NCI-H187 (cell line): ENCODE measurements at places on chromosomes 7 and 10.
A peak's percentile ranks its signal among the peaks of the same experiment; 100 is the strongest.

DNA sequence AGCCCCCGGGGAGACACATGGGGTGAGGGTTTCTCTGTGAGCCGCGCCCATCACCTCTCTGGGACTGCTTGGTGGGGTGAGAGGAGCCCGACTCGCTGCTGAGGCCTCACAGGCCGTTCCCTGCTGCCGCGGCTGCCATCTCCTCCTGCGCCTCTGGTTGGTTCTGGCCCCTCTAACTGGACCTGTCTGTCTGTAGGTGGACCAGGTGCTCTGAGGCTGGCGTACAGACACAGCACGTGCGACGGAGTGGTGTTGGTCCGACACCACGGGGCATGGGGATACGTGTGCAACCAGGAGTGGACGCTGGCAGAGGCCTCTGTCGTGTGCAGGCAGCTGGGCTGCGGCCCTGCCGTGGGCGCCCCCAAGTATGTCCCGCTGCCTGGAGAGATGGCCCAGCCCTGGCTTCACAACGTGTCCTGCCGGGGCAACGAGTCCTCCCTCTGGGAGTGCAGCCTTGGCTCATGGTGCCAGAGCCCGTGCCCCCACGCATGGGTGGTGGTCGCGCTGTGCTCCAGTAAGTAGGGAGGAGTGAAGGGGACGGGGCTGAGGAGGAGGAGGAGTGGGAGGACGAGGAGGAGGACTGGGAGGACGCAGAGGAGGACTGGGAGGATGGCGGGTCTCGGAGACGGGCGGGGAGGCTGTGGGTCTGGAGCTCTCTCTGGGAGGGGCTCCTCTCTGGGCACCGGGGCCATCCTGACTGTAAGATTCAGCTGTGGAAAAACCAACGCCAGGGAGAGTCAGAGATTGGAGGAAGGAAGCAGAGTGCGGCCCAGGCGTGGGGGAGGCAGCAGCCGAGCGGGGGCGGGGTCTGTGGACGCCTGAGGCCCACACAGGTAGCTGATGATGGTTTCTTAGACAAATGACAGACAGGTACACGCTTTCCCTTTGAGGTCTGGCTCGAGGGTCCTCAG, 2.6 kb downstream of the SCART1 start:
- no peak for DNase-seq

DNA sequence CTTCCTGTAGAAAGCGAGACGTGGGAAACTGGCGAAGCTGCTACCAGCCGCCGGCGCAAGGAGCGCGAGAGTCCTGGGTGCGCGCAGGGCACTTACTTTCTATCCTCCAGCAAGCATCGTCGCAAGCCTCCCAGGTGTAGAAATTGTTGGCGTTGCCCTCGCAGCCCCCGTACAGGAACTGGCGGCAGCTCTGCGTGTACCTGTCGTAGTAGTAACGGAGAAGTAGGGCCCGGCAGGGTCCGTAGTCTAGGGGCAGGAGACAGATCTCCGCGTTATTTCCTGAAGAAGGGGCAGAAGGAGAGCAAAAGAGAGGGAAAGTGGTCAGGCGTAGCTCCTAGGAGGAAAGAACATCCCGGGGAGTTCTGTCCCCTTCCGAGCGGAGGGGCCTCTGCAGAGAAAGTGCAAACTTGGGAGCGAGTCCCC, 501 bp downstream of the TFPI2 start:
- no peak for DNase-seq

GRCh38 chr10:6465854-6466601, 114.0 kb downstream of the PRKCQ start:
- no peak for DNase-seq

DNA sequence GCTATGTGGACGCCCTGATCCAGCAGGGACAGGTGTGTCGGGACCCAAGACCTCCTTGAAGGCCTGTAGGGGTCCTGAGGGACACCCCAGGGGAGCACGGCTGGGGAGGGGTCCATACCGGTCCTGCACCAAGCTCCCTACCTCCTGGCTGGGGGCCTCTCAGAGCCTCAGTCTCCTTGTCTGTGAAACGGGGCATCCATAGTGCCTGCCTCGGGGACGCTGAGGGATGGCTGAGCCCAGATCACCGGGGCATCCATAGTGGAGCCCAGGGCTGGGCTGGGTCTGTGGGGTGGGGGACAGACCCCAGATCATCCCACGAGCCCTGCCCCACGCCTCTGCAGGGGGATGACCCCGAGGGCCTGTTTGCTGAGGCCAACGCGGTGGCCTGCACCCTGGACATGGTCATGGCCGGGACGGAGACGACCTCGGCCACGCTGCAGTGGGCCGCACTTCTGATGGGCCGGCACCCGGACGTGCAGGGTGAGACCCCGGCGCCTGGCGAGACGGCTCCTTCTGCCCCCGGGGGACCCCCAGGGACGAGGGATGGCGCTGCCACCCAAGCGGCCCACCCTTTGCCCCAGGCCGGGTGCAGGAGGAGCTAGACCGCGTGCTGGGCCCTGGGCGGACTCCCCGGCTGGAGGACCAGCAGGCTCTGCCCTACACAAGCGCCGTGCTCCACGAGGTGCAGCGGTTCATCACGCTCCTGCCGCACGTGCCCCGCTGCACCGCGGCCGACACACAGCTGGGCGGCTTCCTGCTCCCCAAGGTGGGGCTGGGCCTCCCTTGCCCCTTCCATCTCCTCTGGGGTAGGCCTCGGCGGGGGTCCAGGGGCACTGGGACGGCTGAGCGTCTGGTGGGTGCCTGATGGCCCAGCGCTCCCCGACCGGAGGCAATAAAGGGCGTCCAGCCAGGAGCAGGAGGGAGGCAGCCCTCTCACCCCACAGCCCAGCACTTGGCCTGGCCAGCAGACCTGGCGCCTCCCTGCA, 4.1 kb downstream of the CYP2W1 start:
- no peak for DNase-seq

- DNase-seq, result no peak
These were observed 37.0 kb upstream of the LCOR start for GRCh38 chr10:96794836-96795733.

GRCh38 chr7:44748948-44749731, 493 bp downstream of the ZMIZ2 start:
- peak; percentile 59 for DNase-seq

- DNase-seq, result no peak
These were observed 33.5 kb downstream of the CAMK2B start for GRCh38 chr7:44291733-44292419.

DNA sequence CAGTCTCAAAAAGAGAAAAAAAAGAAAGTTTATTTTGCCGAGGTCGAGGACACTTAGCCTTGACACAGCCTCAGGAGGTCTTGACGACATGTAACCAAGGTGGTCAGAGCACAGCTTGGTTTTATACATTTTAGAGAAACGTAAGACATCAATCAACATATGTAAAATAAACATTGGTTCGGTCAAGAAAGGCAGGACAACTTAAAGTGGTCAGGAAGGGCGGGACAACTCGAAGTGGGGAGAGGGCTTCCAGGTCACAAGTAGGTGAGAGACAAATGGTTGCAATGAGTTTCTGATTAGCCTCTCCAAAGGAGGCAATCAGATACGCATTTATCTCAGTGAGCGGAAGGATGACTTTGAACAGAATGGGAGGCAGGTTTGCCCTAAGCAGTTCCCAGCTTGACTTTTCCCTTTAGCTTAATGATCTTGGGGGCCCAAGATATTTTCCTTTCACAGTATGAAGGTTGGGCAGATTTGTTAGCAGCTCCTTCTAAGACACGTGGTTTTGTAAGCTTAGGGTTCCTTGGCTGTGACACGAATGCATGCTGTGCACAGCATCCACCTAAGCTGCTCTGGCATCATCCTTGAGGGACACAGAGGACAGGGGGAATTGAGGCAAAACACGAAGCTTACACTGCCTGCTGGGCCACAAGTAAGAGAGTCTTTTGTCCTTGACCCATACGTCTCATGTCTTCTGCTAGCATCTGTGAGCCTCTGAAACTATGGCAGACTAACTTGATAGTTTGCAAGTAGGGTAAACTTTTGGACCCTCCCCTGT, 3.3 kb upstream of the VDAC2 start:
- DNase-seq, result no peak

- DNase-seq, result no peak
These were observed 8.8 kb downstream of the ADAP1 start for GRCh38 chr7:945556-946255.

- DNase-seq, result no peak
These were observed 799.0 kb downstream of the NRG3 start for GRCh38 chr10:82674036-82674435.

DNA sequence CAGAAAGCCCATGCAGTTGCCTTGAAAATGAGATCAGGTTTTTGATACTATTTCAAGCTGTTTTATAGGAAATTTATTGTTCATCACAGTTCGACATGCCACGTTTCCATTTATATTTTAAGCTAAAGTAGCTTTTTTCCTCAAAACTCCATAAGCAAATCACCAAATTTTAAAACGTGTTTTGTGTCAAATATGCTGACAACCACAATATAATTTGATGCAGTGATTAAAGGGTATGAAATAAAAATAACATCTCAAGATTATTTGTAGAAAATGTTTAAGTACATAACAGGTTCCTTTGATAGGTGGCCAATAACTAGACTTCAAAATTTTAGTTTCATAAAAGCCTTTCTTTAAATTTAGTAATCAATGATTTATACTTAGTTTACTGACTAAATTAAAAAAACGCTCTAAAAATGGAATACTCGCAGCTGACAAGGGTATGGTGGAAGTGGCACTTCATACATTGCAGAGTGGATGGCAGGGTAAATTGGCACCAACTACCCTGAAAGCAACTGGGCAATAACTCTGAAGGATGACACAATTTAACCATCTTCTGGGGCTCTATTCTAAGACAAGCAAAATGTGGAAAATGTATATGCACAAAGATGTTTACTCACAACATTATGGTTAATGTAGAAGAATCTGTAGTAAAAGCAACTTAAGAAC, 481.6 kb downstream of the TNS3 start:
- no peak for DNase-seq

- no peak for DNase-seq
These were observed 73.8 kb upstream of the EFCAB10 start for GRCh38 chr7:105655067-105655466.

- DNase-seq, result no peak
These were observed 356.9 kb upstream of the PRKCQ start for GRCh38 chr10:6936931-6937330.

DNA sequence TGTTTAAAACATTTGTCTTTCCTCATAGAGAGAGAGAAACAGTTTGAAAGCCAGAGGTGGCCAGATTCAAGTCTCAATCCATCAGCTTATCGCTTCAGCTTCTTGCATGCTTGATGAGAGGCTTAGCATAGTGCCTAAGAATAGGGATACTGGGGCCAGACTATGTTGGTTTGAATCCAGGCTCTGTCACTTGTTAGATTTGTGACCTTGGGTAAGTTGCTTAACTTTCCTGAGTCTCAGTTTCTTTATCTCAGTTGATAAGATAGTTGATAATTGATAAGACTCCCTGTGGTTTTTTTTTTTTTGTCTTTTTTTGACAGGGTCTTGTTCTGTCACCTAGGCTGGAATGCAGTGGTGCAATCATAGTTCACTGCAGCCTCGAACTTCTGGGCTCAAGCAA, 12.1 kb upstream of the CDK6 start:
- no peak for DNase-seq

DNA sequence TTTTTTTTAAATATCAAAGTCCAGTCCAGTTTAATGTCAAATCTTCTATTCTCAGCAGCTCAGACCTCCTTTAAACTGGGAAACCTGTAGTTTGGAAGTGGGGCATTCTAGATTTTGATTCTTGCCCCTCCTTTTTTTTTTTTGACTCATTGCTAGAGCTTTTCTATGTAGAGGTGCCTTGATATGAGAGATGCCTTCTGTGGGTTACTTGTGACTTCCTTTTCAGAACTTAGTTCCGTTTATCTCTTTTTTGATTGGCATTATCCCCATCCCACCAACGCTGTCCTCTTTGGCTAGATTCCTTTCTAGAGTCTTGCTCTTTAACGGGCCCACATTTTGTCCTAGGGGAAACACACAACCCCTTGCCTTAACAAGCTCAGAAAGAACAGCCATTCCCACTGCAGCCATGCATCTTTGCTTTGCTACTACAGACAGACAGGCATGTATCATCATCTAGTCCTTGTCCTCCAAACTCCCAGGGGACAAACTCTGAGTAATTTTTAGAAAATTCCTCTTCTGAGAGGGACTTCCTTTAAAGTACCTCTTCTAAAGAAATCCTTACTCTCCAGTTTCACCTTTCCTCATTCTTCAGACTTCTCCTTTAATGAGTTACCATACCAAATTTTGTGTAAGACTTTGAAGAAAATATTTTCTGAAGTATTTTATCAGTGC, 153.6 kb downstream of the PHF14 start:
- no peak for DNase-seq

DNA sequence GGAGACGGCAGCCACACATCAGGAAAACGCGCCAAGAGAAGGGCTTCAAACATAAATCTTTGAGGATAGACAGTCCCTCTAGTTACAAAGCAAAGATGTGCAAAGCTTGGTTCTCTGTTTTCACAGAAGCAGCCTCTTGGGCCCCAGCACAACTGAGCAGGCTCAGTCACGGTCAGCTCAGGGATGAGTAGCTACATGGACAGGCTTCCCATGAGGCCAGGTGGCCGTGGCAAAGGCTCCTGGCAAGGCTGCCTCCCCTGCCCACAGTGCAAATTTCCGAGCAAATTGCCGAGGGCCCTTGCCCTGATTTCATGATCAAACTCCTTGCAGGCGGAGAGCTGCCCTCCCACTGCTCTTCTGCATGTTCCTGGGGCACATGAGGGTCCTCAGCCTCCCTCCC, 37.8 kb upstream of the EN2 start:
- no peak for DNase-seq

- DNase-seq, result no peak
These were observed 135.3 kb downstream of the OAT start for GRCh38 chr10:124283215-124283948.

GRCh38 chr10:73969224-73969841, 28.6 kb upstream of the VCL start:
- no peak for DNase-seq
